Left ventricle myocardium inferior (tissue), 1 donor: ENCODE measurements at places on chromosomes 7 and 10. TPM values are rescaled to one million over a fixed set of nuclear protein-coding genes. Genes with fewer than 3 reads are reported as not detected.

The DPYSL4 gene
- total RNA-seq: 42.8 TPM

The CNTNAP2 gene
- total RNA-seq: 0.99 TPM

The NUDCD3 gene
- total RNA-seq: 107 TPM

The SLC26A3 gene
- 0.33 TPM for total RNA-seq

The OR2A1 gene
- not detected for total RNA-seq

The ATRNL1 gene
- 2.9 TPM for total RNA-seq

The SH2B2 gene
- 1.0 TPM for total RNA-seq

The LIPM gene
- not detected for total RNA-seq
